ENCODE measurements at places on chromosomes 4 and X.

DNA sequence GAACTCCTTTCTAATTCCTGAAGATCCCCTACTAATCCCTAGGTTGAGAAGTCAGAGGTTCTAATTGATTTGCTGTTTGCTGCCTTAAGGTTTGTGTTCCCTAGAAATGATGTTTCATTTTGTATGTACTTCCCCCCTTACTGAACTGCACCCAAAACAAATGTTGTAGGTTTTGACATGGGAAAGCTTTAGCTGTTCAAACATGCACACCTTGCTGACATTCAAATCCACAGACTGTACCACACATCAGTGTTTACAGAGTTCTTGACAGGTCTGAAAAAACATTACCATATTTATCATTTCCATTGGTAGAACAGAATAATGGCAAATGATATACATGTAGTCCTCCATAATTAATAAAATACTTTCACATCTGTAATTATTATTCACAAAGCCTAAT, 18.2 kb downstream of the EGF start:
- peaks cover 4% of the 10 kb centered on the region for H3K4me1 ChIP-seq
- DNase-seq, result no peak
- H3K4me3 ChIP-seq, result no peak overlapping the region
- no peak overlapping the region for H3K27ac ChIP-seq
- peaks cover 3% of the 10 kb centered on the region for H3K36me3 ChIP-seq
- H3K27me3 ChIP-seq, result no peaks in the 10 kb centered on the region

DNA sequence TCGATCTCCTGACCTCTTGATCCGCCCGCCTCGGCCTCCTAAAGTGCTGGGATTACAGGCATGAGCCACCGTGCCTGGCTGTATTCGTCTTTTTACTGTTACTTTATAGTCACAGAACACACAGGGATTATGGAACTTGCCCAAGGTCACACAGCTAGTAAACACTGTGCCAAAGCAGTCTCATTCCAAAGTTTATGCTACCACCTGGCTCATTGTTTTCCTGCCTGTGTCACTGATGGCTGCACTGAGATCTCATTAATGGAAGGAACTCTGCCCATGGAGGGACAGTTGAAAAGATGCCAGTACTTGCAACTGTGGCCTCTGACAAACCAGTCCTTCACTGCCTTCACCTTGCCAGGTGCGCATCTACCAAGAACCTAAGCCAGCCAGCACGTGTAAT, 517.7 kb downstream of the BCOR start:
- peak overlapping the region; percentile 50 for H3K27ac ChIP-seq
- H3K4me3 ChIP-seq, result no peak overlapping the region
- peaks cover 26% of the 10 kb centered on the region for H3K4me1 ChIP-seq
- H3K36me3 ChIP-seq, result no peaks in the 10 kb centered on the region
- no peaks in the 10 kb centered on the region for H3K27me3 ChIP-seq

DNA sequence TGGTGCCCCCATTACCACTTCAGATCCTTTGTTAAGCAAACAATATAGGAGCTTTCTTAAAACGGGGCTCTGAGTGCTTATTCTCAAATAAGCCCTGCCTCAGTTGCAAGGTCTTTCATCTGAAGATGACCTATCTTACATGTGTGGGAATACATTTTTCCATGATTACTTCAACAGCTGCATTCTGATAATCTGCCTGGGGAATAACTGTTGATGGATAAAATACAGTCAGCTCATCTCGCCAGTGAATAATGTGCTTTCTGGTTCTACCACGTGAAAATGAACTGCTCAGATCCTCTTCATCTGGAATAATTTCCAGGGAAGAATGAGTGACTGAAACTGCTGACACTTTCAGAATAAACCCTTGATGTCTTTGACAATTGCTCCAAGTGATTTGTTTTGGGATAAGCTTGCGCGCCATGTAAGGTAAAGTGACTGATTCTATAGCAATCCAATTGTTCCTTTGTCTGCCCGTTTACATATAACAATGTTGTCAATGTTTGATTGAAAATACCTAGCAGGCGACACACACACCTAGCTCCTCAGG, 161.3 kb downstream of the RTL9 start:
- H3K27ac ChIP-seq, result no peak overlapping the region
- no peak overlapping the region for H3K4me3 ChIP-seq
- peaks cover 2% of the 10 kb centered on the region for H3K27me3 ChIP-seq
- no peaks in the 10 kb centered on the region for H3K36me3 ChIP-seq
- DNase-seq, result no peak

DNA sequence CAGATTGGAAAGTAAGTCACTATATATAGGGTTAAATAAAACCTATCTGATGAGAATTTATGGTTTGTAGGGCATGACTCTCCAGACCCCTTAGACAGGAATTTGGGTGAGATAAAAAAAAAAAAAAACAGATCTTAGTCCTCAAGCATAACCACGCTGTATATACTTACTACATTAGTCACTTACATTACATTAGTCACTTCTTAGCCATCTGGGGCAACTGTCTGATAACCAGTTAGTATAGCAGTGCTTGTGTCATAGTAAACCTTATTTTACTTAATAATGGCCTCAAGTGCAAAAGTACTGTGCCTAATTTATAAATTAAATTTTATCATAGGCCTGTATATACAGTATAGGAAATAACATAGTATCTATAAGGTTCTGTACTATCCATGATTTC, 60.2 kb upstream of the RPS6KA6 start:
- peaks cover 3% of the 10 kb centered on the region for H3K36me3 ChIP-seq
- no peak for DNase-seq
- H3K4me1 ChIP-seq, result no peaks in the 10 kb centered on the region
- no peak overlapping the region for H3K27ac ChIP-seq
- H3K4me3 ChIP-seq, result no peak overlapping the region

- no peak overlapping the region for H3K4me3 ChIP-seq
- DNase-seq, result no peak
- H3K4me1 ChIP-seq, result peaks cover 9% of the 10 kb centered on the region
- no peaks in the 10 kb centered on the region for H3K36me3 ChIP-seq
- H3K27ac ChIP-seq, result no peak overlapping the region
Measured at GRCh38 chr4:4440333-4441061, 53.6 kb downstream of the NSG1 start.

- H3K27me3 ChIP-seq, result no peaks in the 10 kb centered on the region
- peak overlapping the region; percentile 93 for H3K4me3 ChIP-seq
- peaks cover 6% of the 10 kb centered on the region for H3K36me3 ChIP-seq
- DNase-seq, result peak; percentile 55
- H3K4me1 ChIP-seq, result peaks cover 39% of the 10 kb centered on the region
Measured at GRCh38 chrX:70452143-70452733, 7.6 kb downstream of the DLG3 start.

DNA sequence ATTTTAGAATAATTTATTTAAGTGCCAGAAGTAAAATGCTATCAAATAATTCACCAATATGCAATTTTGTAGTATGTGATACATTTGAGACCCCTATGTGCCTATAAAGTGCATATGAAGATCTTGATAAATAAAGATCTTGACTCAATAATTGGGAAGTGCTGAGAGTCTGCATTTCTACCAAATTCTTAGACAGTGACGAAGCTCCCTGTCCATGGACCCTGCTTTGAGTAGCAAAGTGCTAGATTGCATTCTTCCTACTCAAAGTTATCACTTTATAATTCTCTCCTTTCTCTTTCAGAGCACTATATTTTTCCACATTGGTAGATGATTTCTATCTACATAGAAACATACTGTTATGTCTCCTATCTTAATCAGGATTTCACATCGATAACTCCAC, 1393.9 kb downstream of the ARAP2 start:
- no peaks in the 10 kb centered on the region for H3K36me3 ChIP-seq
- no peak overlapping the region for H3K4me3 ChIP-seq
- no peaks in the 10 kb centered on the region for H3K27me3 ChIP-seq
- H3K27ac ChIP-seq, result no peak overlapping the region

All from neural crest cell (in vitro differentiated cells).